Activated CD4-positive, CD25-positive, alpha-beta regulatory T cell treated with anti-CD3 and anti-CD28 coated beads, Interleukin-2, amount 50 U/mL, for 72 hours (primary cell): ENCODE measurements at places on chromosomes 16 and 17.

GRCh38 chr17:59487161-59487873 lies 78.1 kb upstream of the DHX40 start:
- no peak for DNase-seq

- DNase-seq, result no peak
Measured at GRCh38 chr17:17924131-17924856, 47.9 kb downstream of the TOM1L2 start.

GRCh38 chr16:74320707-74321106 lies 24.1 kb downstream of the PSMD7 start:
- no peak for DNase-seq

DNA sequence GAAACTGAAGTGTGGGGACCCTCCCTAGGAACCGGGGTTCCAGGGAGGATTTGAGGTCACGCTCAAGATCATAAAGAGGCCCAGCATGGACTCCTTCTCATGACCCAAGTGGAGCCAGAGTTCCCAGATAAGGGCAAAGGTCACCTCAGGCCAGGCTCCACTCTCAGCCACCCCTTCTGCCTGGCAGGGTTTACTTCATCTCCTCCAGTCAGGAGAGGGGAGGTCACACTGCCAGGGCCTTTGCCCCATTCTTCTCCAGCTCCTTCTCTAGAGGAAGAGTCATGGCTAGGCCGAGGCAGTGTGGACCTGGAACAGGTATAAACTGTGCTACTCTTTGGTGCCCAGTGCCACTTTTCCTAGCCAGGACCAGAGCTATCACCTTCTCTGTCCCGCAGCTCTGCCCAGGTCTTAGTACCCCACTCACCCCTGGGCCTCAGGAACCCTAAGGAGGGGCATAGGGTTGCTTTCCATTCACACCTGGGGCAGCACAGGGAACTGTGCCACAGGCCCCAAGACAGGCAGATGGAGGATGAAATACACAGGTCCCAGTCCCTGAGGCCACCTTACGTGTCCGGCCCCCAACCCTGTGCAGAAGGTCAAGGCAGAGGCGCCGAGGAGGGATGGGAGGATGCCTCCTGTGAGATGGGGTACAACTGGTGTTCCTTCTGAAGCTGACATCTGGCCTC lies 879 bp upstream of the ACSF2 start:
- no peak for DNase-seq

- no peak for DNase-seq
Measured at GRCh38 chr16:75535901-75536300, at the start of gene CHST5. TSS of gene CHST5 (minus strand) at chr16:75536108. CDS start at chr16:75530384, 5,724 bp downstream.

- DNase-seq, result no peak
Measured at GRCh38 chr16:79602628-79603014, 2.1 kb upstream of the MAF start.

- no peak for DNase-seq
Measured at GRCh38 chr17:42553161-42553818, 567 bp downstream of the HSD17B1 start.

- DNase-seq, result no peak
Measured at GRCh38 chr17:61238455-61238933, 161.1 kb upstream of the TBX2 start.
